ENCODE measurements at places on chromosomes 11 and 22.
A peak's percentile ranks its signal among the peaks of the same experiment; 100 is the strongest.

- DNase-seq: no peak
Observed at GRCh38 chr11:123233280-123233974, 38.4 kb upstream of the CLMP start.

DNA sequence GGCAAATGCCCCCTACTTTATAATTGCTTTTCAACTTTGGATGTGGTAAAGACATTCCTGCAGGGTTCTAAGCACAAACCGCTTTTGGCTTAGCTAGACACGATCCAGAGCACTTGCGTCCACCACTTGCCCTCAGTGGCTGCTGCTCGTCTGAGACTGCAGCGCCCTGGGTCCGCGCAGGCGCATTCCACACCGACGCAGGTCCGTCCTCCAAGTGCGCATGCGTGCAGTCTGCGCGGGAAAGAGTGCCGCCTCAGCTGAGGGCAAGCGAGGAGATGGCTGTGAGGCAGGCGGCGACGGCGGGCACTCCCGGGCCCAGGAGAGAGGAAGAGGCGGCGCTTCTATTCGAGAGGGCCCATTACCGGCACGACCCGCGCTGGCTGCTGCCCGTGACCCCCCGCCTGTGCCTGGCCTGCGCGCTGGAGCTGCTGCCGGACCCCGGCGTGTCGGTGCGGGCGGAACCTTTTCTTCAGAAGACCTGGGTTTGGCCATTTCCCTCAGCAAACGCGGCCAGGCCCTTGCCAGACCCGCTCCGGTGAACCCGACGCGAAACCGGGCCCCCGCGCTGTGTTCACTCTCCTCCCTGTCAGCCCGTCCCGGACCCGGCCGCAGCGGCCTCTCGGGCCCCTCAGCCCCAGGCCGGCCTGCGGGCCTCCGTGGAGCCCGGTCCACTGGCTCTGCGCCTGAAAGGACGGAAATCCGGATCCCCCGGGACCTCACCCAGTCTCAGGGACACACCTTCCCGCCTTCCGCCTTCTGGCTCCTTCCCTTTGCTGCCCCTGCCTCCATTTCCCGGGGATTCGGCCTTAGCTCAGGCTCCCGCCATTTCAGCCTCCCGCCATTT is at the start of gene MEI1:
TSS of gene MEI1 (plus strand) at position 240 of the 844 bp plus-strand sequence. CDS start at position 276, 36 bp downstream.
- peak; percentile 87 for DNase-seq

DNA sequence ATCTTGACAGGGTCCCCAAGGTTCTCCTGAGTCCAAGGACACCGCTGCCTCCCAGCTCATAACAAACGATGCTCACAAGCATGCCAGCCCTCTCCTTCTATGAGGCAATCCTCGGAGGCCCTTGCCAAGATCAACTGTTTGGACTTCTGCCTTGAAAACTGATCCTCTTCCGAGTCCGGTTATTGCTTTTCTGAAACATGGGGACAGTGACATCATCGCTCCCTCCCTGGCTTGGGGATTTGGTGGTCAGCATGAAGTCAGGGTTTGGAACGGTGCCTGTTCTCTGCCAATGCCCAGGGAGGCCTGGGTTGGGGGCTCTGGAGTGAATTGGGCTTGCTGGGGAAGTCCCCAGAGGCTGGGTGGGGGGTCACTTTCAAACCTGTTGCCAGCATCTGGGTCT is 149.3 kb downstream of the FBXO7 start:
- DNase-seq: peak; percentile 43

DNA sequence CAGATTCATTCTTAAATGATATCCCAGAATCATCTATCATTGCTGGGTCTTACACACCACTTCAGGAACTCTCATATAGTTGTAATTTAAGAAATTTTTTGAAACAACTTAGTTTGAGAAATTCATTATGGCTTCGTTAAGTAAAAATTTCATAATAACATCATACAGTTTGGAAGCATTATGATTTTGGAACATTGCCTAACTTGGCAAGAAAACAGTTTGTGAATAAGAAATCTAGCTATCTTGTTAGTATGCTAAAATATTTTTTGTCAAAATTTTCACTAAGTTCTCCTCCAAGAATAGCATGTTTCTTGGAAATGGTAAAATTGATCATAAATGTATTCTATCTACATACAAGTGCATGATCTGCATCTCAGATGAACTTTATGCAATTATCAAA is 217.7 kb downstream of the CNTN5 start:
- DNase-seq: no peak

DNA sequence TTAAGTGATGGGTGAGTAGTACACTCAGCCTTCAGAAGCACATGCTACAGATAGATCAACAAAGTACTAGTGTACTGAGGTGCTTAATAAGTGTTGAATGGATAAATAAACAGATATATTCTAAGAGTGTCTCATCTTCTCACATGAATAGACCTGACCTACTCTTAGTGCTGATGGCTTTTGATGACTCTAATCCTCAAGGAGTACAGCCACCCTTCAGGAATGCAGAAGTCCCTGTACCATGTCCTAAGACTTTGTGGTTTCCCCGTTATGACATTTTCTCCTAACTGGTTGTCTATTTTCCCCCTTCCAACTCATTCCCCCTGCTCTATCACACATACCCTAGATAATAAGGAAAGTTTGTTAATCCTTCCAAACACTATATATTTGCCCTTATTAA is 61.6 kb downstream of the C11orf65 start:
- no peak for DNase-seq

Data from testis (tissue), 5 donors.